NCI-H446 (cell line): ENCODE measurements at places on chromosomes 11 and 22.

- DNase-seq, result no peak
Observed at GRCh38 chr22:37588546-37589215, 8.8 kb upstream of the LGALS2 start.

DNA sequence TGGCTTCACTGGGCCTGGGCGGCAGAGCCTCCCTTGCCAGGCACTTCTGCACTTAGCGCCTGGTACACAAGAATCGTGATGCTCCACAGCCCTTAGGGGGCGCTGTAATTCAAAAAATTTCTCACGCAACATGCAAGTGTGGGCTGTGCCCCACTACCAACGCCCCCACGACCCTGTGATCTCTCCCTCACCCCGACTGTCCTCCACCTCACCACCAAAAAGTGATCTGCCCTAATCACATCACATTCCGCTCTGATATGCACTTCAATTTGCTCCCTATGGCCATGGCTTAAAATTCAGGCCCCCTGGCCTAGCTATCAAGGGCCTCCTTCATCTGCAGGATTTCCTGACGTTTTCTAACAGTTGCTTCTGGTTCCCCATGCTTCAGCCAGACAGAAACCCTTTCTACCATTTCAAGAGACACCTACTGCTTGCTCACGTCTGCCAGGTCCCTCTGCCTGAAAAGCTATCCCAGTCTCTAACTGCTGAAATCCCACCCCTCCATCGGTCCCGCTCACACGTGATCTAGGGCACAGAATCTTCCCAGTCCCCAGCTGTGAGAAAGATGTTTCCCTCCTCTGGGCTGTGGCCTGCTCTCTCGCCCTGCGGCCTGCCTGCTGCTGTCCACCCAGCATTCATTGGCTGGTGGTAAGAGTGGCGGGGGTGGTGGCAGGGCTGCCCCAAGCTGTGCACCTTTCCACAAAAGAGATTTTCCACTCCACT, 27.9 kb upstream of the LRRC32 start:
- no peak for DNase-seq

DNA sequence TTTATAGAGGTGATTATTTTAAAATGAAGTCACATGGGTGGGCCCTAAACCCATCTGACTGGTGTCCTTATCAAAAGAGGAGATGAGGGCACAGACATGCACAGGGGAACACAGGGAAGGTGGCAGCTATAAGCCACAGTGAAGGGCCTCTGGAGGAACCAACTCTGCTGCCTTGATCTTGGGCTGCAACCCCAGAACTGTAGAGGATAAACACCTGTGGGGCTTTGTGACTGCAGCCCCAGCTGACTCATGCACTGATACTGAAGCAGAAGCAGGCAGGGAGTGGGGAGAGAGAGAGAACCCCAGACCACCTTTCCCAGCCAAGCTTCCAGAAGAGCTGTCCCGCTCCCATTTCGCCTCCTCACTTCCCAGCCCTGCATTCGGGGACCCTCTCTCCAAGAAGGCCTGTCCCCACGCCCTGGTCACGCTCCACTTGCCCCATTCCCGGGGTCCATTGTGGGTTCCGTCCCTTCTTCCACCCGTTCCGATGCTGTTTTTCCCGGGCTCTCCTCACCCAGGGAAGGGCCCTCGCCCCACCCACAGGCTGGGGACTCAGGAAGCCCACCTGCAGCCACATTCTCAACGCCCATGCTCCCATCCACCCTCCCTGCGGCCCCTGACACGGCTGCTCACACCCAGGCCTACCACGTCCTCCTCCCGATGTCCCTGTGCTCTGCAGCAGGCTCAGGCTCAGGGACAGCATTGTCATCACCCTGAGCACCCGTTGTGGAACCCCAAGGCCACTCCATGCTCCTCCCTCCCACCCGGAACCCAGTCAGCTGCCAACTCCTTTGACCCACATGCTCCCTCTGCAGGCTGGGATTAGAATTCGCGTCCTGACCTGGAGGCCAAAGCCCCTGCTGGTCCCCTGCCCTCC, 90.8 kb upstream of the SHANK2 start:
- peak; percentile 4 for DNase-seq

DNA sequence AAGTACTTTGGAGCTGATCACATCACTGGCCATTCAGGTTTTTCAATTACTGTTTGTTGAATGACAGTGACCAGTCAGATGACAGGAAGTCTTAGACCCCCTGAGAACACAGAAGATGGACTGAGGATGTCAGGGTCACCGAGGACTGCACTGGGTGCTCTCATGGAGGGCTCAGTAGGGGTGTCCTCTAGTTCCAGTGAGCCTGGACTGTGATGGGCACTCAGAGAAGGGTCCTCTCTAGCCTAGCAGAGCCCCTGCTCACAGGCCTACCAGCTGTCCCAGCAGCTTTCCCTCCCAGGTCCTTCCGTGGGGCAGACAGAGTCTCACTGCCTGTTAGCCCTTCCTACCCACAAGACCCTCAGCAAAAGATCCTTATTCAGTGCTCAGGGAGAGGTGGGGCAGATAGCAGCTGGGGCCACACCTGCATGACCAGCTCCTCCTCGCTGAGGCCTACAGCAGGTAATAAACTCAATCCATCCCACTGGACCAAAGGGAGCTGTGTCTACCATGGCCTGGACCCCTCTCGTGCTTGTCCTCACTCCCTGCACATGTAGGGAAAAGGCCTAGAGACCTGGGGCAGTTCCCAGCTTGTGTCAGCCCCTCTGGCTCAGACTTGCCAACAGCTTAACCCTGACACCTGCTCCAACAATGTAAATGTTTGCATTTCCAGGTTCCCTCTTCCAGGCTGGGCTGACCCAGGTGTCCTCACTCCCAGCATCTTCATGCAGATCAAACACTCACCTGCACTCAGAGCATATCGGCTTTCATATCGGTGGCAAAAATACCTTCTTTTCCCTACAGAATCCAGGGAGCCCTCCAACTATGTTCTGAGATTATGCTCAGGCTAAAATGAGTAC, 25.2 kb upstream of the VPREB1 start:
- no peak for DNase-seq

GRCh38 chr11:112928136-112928535, 33.1 kb upstream of the NCAM1 start:
- no peak for DNase-seq

DNA sequence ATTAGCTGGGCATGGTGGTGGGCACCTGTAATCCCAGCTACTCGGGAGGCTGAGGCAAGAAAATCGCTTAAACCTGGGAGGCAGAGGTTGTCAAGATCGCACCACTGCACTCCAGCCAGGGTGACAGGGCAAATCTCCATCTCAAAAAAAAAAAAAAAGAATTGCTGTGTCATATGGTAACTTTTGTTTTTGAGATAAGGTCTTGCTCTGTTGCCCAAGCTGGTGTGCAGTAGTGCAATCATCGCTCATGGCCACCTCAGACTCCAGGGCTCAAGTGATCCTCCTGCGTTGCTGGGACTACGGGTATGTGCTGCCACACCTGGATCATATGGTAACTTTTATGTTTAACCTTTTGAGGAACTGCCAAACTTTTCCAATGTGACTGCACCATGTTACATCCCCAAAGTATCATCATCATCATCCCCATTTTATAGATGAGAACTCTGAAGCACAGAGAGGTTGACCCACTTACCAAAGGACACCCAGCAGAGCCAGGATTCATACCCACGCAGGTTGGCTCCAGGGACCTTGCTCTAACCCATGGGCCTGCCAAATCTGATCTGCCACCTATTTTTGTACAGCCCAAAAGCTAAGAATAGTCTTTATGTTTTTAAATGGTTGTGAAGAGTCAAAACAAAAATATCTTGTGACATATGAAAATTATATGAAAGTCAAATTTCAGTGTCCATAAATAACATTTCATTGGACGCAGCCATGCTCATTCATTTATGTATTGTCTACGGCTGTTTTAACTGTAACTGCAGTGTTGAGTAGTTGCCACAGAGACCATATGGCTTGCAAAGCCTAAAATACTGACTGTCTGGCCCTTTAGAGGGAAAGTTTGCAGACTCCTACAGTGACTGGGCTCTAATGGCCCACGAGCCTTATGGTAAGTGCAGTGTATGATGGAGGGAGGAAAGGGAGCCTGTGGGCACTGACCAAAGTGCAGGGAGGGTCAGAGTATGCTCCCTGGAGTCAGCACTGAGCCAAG, 45.3 kb downstream of the GDPD5 start:
- peak; percentile 17 for DNase-seq

DNA sequence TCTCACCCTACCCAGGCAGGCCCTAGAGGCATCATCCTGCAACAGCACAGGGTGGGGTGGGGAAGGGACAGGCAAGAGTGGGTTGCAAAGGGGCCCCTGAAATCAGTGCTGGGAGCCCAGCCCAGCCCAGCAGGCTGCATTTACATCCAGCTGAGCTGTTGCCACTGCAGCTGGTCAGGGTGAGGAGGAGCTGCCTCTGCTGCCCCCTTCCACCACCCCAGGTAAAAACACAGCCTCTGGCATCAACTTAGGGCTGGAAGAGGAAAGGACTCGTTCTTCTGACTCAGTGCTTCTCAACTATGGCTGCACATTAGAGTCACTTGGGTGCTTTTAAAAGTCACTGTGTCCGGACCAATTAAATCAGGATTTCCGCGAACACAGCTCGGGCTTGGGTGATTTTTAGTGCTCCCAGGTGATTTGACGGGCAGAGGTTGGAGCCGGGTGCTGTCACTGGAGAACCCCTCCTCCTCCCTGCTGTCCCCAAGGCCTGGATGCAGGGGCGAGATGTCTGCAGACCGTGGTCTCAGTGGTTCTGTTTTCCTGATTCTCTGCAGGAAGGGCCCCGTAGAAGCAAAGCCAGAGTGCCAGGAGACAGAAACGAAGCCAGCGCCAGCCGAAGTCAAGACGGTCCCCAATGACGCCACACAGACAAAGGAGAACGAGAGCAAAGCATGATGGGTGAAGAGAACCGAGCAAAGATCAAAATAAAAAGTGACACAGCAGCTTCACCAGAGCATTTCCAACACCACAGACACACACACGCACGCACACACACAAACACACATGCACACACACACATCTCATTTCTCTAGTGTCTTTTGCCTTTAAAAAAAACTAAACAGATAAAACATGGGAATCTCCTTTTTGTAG, 39.4 kb upstream of the TTC12 start:
- no peak for DNase-seq

- DNase-seq, result no peak
Observed at GRCh38 chr22:35205961-35206360, 51.3 kb upstream of the HMGXB4 start.
